Prostate gland (tissue), 2 donors: ENCODE measurements at places on chromosomes 6 and 20.

GRCh38 chr6:45533386-45533785 is 155.7 kb upstream of the SUPT3H start:
- no peak for DNase-seq

- DNase-seq, result no peak
Measured at GRCh38 chr20:52601295-52601971, 370.7 kb upstream of the TSHZ2 start.

DNA sequence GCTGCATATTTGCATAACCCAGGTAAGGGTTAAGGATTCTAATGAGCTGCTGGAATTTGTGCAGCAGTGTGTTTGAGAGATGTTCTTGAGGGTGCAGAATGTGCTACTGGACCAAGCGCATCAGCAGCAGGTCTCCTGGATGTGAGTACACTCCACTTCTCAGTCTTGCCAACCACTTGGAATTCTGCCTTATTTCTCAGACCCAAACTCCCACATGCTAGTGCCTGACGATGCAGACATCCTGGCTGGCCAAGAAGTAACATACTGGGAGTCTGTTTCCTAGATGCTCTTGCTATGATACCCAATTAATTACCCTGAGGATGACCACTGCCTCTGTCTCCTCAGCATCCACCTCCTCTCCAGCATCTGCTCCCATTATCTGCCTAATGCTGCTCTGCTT is 186.6 kb downstream of the MOXD1 start:
- DNase-seq, result no peak

GRCh38 chr6:147195510-147195909 is 8.7 kb upstream of the STXBP5 start:
- DNase-seq, result no peak

DNA sequence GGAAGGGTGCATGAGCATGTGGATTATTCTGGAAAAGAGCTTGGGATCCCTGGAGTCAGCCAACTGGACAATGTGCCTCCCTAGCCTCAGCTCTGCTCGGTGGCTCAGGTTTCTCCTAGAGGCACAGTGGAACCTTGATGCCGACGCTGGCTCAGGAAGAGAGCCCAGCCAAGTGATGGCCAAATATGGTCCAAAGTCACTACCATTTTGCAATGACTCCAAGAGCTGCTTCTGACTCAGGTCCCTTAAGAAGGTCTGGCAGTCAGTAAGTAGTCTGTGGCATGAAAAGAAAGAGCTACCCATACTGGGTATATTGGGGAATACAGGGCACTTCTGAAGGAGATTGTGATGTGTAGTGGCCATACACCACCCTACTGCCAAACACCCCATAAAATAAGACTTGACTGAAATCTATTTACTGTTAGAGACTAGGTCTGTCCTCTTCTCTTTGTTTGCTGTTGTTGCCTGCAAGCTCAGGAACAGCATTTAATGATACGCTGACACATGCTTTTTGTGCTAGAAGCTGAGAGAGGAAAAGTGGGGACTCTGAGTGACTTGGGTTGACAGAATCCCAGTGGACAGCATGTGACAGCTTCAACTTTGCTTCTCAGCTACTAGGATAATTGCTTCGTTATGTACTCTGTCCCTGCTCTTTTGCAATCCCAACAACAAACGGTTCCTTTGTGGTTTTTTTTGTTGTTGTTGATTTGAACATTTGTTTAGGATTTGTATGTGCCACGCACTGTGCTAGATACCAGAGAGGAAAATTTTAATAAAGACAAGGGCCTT is 30.3 kb upstream of the OGFRL1 start:
- DNase-seq, result no peak

DNA sequence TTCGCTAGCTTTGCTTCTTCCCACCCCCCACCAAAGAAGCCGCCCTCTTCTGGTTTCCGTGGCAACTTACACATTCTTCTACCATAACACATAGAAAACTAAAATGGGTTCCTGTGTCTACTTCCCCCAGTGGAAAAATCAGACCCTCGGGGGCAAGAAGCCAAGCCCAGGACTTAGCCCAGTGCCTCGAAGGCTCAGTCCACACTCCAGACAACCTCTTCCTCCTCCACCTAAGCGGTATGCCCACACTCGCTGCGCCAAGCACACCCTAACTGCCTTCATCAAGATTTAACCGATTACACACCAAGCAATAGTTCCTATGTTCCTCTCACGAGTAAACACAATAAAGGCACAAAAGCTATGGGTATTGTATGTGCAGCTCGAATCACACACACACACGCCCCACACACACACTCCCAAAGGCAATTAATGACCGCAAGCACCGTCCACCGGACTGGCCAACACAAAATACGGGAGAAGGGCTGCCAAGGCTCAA is 537 bp downstream of the PPIL4 start:
- DNase-seq, result peak; percentile 19

DNA sequence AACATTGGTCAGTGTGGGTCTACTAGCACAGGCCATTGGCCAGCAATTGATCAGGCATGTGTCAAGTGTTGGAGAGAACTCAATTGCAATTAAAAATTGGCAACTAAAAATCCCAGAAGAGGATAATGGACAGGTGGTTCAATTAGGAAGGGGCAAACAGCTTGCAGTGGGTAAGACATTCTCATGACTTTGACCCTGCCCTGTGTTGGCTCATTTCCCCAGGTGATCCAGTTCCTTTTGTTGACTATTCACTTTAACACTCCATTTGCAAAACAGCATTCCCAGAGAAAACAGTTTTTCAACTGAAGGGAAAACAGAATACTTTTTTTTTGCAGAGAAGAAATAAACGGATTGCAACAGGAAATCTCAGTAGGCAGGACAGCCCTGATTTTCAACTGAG is 28.9 kb upstream of the SCGN start:
- DNase-seq, result no peak

DNA sequence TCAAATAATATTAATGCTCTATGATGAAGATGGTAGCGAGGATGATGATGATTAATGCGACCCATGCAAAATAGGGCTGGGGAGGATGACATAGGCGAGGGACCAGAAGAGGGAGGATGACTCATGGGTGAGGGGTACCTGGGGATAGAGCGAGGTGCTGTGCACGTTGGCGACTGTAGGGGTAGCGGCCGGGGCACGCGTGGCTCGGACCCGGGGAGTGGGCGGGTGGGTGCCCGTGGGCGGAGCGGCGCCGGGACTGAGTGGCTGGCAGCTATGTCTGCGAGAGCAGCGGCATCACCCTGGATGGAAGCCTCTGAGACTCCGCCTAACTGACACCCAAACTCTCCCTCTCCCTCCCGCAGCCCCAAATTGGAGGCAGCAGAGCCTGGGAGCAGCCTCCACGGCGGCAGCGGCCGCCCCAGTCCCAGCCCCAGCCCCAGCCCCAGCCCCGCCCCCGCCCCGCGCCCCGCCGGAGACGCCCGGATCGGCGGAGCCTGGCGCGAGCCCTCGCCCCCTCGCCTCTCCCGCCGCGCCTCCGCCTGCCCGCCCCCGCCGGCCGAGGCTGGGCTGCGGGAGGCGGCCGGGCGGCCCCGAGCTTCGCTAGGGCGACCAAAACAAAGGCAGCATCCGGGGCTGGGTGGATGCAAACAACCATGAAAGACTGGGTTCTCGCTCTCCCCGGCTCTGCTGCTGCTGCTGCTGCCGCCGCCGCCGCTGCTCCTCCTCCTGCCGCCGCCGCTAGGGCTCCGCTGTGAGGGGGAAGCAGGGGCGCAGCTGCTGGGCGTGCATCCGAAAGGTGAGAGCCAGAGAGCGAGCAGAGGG is at the start of gene RIMS1:
RIMS1 (plus strand) TSS at position 367 of the 822 bp plus-strand sequence. CDS start 474 bp downstream, outside the sequence.
- DNase-seq, result no peak

GRCh38 chr20:41119614-41120561 is 17.5 kb upstream of the PLCG1 start:
- no peak for DNase-seq

- no peak for DNase-seq
Measured at GRCh38 chr6:56420296-56420695, 172.9 kb upstream of the COL21A1 start.

GRCh38 chr6:221531-222349 is 70.5 kb upstream of the DUSP22 start:
- no peak for DNase-seq

GRCh38 chr20:16390991-16391390 is 182.3 kb downstream of the KIF16B start:
- DNase-seq, result no peak

DNA sequence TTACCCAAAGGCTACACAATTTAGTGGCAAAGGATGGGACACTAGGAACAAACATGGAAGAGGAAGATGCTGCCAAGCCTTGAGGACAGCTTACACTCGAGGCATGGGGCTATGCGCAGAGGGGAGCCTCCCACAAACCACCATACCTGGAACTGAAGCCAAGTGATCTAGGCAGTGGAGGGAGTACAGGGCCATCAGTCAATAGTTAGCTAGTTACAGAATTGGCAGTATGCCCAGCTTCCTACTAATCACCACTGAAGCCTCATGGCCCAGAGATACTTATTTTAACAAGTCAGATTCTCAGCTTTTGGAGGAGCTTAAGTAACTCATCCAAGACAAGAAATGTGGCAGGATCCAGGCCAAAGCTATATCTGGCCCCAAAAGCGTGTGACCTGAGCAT is 226.6 kb upstream of the MOCS1 start:
- DNase-seq, result no peak

GRCh38 chr6:105779110-105779509 is 307.0 kb upstream of the PRDM1 start:
- DNase-seq, result no peak

- DNase-seq, result no peak
Measured at GRCh38 chr6:14618759-14619418, 501.3 kb downstream of the CD83 start.

- no peak for DNase-seq
Measured at GRCh38 chr6:152167641-152168603, 360.4 kb downstream of the ESR1 start.

DNA sequence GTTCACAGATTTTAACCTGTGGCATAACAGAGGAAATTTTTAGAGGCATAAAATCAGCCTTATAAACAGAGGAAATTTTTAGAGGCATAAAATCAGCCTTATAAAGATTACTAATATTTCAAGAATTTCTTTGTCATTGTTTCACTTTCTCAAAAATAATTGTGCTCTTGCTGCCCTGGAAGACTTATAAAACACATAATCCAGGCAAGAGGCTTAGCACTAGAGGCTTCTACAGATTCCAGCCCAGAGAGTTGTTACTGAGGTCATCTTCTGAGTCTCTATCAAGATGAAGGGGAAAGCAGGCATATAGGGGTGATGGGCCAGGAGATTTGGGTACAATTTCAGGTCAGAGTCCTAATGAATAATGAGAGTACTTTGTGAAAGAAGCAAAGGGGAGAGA is 85.7 kb downstream of the RFPL4B start:
- DNase-seq, result no peak

- DNase-seq, result no peak
Measured at GRCh38 chr20:3101737-3102574, 17.4 kb upstream of the AVP start.

GRCh38 chr6:27280064-27280539 is 32.0 kb downstream of the POM121L2 start:
- DNase-seq, result no peak

DNA sequence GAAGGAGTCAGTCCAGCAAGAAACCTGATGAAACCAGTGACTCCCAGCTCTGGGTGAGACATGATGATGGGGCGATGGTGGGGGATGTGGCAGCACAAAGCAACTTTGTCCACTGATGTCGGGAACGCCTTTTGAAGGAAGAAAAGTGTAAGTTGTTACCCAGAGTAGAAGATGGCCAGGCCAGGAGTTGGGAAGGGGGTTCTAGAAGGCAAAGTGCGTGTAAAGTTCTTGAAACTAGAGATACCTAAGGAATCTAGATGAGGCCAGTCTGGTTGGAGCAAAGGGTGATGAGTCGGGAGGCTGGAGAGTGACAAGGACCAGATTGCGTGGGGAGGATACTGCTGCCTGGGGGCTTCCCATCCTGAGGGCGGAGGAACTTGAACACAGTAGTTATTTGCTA is 117.0 kb downstream of the PHACTR3 start:
- DNase-seq, result no peak

- DNase-seq, result no peak
Measured at GRCh38 chr6:33073431-33073871, at the start of gene HLA-DPA1. Gene HLA-DPA1 (minus strand): TSS chr6:33073649.

DNA sequence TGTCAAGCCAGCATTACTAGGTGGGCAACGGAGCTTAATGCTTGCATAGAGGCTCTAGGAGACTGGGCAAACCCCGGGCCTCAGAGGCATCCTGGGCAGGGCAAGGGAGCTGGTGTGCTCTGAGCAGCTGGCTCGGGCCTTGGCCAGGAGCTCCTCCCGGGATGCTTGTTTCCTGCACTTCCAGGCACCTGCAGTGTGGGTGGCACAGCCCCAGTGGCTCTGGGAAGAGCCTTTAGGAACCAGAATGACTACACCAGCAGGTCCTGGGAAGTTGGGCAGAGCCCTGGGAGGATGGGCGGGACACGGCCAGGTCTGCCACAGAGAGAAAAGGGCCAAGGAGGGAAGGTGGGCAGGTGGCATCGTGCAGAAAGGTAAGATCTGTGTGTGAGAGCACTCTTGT is 80.4 kb upstream of the CD93 start:
- no peak for DNase-seq

- peak; percentile 9 for DNase-seq
Measured at GRCh38 chr6:86937219-86938079, at the start of gene HTR1E. Gene HTR1E (plus strand): TSS chr6:86937528. CDS start chr6:87015335, 77,807 bp downstream.

- DNase-seq, result no peak
Measured at GRCh38 chr6:17478223-17478907, 85.0 kb downstream of the CAP2 start.

GRCh38 chr6:150456466-150456865 is 87.7 kb downstream of the IYD start:
- DNase-seq, result no peak

DNA sequence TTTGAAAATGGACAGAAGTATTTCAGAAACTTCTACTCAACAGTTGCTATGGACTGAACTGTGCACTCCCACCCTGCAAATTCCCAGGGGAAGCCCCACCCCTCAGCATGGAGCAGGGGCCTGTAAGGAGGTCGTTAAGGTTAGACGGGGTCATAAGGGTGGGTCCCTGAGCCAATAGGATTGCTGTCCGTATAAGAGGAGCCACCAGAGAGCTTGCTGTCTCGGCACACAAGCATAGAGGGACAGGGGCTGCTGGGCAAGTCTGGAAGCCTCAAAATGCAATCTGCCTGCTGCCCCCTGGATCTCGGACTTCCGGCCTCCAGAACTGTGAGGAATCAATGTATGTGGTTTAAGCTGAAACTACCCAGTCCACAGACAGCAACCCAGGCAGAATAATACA is 37.4 kb upstream of the AFDN start:
- no peak for DNase-seq

GRCh38 chr6:33419580-33420490 is at the start of gene SYNGAP1:
Gene SYNGAP1 (plus strand): TSS chr6:33420065. CDS start chr6:33420265, 200 bp downstream.
- DNase-seq, result no peak

DNA sequence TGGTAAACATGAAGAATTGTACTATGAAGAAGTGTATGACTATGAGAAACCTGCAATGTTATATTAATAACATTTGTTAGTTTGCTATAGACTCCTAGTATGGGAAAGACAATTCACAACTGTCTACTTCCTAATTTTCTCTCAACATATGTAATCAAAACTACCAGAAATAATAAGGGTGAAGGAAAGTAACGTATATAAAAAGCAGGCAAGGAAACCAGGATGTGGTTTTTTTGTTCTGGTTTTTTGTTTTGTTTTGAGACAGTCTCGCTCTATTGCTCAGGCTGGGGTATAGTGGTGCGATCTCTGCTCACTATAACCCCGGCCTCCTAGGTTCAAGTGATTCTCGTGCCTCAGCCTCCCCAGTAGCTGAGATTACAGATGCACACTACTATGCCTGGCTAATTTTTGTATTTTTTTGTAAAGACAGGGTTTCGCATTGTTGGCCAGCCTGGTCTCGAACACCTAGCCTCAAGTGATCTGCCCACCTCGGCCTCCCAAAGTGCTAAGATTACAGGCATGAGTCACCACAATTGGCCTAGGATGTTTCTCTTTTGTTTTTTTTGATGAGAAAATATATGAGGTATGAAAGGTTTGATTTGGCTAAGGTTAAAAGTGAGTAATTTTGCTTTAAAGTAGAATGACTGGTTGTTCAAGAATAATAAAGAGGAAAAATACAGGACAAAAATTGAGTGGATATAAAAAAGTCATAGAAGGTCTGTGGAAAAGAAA is 83.1 kb downstream of the PTCHD4 start:
- DNase-seq, result no peak
